ENCODE measurements at places on chromosomes 6 and 20.

DNA sequence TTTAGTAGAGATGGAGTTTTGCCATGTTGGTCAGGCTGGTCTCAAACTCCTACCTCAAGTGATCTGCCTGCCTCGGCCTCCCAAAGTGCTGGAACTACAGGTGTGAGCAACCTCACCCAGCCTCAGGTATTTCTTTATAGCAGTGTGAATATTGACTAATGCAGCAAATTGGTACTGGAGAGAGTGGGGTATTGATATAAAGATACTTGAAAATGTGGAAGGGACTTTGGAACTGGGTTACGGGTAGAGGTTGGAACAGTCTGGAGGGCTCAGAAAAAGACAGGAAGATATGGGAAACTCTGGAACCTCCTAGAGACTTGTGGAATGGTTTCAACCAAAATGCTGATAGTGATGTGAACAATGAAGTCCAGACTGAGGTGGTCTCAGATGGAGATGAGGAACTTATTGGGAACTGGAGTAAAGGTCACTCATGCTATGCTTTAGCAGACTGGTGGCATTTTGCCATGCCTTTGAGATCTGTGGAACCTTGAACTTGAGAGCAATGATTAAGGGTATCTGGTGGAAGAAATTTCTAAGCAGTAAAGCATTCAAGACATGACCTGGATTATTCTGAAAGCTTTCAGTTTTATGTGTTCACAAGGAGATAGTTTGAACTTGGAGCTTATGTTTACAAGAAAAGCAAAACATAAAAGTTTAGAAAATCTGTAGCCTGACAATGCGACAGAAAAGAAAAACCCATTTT is 127.2 kb downstream of the DTNBP1 start:
- no peak for DNase-seq

GRCh38 chr20:2867081-2867864 is 6.0 kb upstream of the PTPRA start:
- DNase-seq = no peak

DNA sequence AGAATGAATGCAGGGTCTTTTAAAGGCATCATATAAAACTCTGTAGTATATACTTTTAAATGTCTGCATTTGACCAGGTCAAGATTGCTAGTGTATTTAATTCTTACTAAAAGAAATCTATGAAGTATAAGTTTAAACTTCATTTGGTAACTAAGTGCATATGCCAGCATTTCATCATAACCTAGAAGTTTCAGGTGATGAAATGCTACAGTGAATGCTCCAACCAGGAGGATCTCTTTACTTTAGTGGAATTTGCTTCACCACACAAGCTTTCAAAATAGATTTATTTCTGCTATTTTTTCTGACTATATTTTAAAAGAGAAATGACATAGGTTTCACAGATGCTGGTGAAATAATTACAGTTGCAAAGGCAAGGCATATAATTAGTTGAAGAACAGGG is 141.9 kb downstream of the HIVEP2 start:
- DNase-seq = no peak

DNA sequence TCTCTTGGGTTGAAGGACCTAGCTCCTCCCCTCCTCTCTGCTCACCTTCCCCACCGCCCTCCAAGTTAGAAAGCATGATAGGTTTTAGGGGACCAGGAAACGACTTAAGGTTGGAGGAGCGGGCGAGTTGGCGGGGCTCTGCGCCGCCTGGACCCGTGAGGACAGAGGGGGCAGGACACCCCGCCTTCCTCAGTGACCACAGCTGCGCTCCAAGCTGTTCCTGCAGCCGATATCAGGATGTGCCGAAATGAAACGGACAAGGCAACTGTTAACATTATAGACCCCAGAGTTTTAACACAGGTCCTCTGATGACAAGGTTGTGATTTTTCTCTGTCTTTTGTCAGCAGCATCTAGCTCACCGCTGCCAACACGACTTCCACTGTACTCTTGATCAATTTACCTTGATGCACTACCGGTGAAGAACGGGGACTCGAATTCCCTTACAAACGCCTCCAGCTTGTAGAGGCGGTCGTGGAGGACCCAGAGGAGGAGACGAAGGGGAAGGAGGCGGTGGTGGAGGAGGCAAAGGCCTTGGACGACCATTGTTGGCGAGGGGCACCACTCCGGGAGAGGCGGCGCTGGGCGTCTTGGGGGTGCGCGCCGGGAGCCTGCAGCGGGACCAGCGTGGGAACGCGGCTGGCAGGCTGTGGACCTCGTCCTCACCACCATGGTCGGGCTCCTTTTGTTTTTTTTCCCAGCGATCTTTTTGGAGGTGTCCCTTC is at the start of gene GRM1:
Gene GRM1 (plus strand): TSS at position 212 of the 722 bp plus-strand sequence. CDS start 456 bp downstream, at position 668.
- no peak for DNase-seq

DNA sequence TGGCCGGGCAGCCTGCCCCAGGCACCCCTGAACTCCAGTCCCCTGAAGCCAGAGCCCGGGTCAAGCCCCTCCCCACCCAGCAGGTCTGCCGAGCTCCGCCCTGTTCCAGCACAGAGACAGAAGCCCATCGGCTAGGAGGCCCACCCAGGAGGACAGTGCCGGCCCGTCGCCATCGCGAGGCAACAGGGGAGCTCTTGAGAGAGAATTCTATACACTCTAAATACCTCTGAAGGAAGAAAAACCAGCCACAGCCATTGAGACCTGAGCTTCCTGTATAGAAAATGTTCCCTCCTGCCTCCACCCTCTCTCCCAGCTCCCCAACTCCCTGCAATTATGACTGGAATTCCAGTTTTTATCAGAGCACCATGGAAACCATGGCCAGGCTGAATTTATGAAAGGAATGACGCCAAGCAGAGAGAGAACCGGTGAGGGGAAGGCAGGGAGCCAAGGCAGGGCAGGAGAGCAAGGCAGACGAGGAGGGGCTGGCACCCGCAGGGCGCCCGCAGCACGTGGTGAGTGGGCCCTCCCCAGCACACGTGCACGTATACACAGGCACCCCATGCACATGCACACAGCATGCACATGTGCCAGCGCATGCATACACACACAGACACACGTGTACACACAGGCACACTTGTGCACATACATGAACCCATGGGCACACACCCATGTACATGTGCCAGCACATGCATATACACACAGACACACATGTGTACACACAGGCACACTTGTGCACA is 27.6 kb upstream of the MRGBP start:
- DNase-seq = peak; percentile 12

DNA sequence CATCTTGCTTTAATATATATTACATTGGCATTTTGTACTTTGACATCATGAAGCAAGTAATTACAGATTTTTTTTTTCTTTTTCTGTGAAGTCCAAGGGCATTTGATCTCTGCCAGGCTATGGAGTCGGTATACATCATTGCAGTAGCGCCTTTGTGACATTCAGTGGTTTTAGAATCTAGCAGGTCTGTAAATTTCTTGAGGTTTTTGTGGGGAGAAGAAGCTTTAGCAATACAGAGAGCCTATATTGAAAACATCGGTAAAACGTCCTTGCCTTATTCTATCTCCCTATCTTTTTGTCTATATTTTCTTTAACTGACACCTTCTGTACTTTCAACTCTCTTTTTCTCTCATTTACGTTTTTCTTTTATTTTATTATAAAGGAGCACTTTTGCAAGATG is 47.2 kb downstream of the DUSP22 start:
- DNase-seq = no peak

DNA sequence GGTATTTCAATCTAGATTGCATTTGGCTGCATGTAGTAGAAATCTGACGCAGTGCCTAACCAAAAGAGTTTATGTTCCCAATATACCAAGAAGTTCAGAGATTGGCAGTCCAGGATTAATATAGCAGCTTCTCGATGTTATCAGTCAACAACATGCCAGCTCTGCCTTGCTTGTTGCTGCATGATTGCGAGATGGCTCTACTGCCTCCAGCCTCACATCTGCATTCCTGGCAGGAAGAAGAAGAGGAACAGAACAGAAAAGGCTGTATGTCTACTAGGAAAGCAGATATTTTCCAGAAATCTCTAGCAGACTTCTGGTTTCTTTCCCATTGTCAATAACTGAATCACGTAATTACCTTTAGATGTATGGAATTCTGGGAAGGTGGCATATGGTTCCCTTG is 60.8 kb downstream of the SLC35D3 start:
- DNase-seq = no peak

DNA sequence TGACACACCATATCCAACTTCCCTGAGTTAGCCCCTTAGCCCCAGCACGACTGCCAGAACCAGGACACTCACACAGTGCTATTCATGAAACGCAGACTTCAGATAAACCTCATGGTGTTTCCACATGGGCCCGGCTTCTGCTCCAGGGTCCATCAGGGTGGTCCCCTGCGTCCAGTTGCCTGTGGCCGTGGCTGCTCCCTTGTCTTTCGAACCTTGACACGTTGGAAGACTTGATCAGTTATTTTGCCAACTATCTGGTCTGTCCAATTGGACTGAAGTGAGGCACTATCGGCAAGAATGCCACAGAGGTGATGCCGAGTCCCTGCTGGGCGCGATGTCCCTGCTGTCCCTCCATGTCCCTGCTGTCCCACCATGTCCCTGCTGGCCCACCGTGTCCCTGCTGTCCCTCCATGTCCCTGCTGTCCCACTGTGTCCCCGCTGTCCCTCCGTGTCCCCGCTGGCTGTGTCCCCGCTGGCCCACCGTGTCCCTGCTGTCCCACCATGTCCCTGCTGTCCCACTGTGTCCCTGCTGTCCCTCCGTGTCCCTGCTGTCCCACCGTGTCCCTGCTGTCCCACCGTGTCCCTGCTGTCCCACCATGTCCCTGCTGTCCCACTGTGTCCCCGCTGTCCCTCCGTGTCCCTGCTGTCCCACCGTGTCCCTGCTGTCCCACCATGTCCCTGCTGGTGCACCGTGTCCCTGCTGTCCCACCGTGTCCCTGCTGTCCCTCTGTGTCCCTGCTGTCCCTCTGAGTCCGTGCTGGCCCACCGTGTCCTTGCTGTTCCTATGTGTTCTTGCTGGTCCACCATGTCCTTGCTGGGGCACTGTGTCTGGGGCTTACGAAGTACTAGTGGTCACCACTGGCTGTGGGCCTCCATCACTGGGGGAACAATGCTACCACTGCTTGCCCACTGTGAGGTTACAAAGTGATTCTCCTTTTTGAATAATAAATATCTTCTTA is 251.4 kb downstream of the DLL1 start:
- no peak for DNase-seq

DNA sequence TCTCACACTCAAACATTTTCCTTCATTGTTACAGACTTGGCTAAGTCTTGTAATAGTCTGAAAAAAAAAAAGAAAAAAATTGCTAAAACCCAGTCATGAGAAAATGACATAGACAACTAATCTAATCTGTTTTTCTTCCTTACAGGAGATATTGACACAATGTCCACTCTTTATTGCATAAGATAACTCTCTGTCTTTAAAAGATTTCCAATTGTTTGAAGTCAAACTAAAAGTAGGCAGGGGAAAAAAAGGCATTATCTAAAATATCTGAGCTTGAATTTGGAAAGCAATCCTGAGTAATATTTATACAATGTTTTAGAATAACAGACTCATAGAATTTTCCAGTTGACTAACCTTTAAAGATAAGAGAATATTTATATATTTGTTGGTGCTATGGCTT is 233.0 kb upstream of the CEP162 start:
- DNase-seq = no peak

GRCh38 chr6:169302255-169302654 is 48.6 kb upstream of the THBS2 start:
- DNase-seq = no peak

DNA sequence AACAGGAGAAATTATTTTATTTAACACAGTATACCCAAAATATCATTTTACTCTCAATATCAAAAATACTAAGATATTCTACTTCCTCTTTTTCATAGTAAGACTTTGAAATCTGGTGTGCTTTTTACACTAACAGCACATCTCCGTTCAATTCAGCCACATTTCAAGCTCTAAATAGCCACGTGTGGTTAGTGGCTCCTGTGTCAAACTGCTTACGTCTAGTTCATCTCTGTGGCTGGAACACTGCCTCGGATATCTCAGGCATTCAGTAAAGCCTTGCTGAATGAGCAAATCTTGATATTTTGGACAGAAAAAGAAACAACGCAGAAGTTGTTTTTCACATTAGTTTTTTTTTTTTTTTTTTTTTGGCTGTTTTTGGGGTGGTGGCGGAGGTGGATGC is 136.1 kb downstream of the EYA4 start:
- DNase-seq = no peak

All from NCI-H1694 (cell line).